ENCODE measurements at places on chromosomes 11 and 22.

GRCh38 chr22:24146194-24146616, 35.1 kb upstream of the SUSD2 start:
- peak; percentile 75 for DNase-seq

DNA sequence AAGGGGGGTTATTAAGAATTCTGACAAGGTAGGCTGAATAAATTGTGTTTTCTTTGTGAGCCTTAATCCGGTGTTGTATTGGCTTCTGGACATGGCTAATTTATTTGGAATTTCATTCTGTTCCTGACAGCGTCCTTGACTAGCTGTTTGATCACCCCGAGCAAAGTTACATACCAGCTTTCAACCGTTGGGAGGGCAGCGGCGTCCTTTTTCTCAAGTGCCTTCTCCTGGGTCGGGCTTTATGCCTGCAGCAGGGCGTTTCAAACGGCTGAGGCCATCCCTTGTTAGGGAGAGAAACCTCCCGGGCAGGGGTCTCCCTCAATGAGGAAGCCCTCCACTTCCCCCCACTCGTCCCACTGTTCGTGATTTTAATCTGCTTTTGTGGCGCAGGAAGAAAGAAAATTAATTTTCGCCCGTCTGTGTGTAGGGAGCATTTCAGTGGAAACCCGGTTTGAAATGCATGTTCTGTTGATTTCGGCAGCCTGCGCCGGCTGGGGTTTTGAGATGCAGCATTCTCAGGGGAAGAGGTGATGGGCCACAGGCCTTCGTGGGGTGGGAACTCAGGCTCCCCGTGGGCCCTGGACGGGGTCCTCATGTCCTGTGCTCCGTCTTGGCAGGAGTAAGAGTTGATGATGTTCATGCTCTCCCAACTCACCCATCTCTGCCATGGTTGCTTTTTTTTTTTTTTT, 2.9 kb upstream of the SMIM38 start:
- no peak for DNase-seq

DNA sequence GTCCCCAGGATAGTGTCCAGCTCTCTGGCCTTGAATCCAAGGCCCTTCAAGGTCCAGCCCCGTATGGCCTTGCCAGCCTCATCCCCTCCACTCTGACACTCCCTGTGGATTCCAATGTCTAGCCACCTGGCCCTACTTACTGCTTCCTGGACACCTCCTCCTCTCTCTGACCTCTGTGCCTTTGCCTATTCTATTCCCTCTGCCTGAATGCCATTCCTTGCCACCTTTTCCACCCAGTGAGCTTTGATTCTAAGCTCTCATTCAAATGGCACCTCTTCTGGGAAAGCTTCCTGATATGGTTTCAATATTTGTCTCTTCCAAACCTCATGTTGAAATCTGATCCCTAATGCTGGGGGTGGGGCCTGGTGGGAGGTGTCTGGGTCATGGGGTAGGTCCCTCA, 31.9 kb upstream of the TTLL12 start:
- DNase-seq: no peak

DNA sequence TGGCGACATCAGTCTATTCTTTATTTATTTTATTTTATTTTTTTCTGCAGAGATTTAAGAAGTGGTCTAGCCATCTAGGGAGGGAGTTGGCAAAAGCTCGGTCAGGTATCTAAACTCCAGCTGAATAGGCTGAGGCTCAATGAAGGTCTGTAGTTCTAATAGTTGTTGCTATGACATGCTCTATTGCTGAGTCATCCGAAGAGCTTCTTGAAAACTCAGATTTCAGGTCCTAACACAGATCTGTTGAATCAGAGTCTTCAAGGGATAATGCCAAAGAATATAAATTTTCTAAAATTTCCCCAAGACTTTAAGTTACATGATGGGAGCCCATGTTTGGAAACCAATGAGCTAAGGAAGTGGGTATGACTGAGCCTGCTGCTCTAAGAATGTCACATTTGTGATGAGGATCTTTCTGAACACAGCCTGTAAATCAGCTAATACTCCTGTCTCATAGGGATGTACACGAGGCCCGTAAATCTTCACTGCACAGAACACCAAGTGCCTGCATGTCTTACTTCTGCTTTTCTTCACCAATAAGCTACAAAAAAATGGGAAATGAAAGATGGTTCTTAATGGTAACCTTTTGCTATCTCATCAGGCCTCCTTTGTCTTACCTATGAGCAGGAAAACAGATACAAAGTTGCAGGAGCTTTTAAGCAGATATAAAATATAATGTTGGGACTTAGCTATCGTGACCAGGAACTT, 901.4 kb upstream of the API5 start:
- no peak for DNase-seq

GRCh38 chr11:112318661-112319060, 58.0 kb upstream of the PLET1 start:
- no peak for DNase-seq

DNA sequence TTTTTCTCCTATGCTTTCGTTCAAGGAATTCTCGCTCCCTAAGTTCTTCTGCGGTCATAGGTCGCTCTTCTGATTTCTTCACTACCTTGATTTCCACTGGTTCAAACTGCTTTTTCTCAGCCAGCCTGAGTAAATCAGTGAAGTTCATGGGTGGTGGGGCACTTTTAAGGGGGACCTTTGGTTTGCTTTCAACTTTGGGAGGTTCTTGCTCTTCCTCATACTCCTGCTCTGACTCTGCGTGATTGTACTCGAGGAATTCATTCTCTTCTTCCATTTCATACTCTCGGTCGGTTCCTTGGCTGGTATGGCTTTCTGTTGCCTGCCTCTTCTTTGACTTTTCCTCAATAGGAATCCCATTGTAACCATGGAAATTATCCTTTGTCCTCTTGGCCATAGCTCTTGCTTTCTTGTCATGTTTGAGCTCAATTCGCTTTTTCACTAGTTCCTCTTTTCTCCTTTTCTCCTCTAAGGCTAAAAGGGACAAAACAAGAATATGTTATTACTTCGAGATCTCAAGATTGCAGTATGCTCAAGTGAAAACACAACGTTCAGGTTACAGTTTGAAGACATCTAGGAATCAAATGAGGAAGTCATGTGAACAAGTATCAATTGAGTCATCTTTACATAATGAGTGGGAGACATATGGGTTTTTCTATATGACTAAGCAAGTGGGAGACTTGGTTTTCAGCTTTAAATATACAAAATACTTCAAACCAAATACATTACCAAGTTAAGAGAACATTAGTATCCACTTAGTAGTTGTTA, 16.2 kb downstream of the MISFA start:
- peak; percentile 24 for DNase-seq
